ENCODE measurements at places on chromosomes 5 and 9. TPM values are rescaled to one million over a fixed set of nuclear protein-coding genes. Genes with fewer than 3 reads are reported as not detected.

- H3K27me3 ChIP-seq: no peaks in the 10 kb centered on the region
- no peak for DNase-seq
- peak overlapping the region; percentile 51 for H3K27ac ChIP-seq
- peaks cover 7% of the 10 kb centered on the region for H3K4me1 ChIP-seq
- no peaks in the 10 kb centered on the region for H3K36me3 ChIP-seq
- H3K4me3 ChIP-seq: no peak overlapping the region
Observed at GRCh38 chr5:150763023-150763769, 4.4 kb upstream of the DCTN4 start.

DNA sequence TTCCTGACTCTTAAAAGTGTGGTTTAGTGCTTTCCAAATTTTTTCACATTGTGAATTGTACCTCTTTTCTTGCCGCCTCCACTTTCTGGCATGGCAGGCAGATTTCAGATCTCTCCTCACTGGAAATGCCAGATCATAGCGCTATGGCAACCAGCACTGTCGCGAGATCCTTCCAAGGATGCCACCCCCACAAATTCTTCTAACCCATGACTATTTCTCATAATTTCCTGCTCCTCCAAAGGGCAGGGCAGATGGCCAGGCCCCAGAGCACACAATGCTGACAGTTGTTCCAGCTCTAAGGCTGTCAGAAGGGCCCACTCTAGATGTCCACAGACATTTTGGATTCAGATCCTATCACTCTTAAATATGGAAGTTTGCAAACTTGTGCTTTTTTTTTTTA lies 446.2 kb upstream of the RIOK2 start:
- H3K27ac ChIP-seq: peak overlapping the region; percentile 18
- no peaks in the 10 kb centered on the region for H3K27me3 ChIP-seq
- peaks cover 9% of the 10 kb centered on the region for H3K4me1 ChIP-seq
- no peak for DNase-seq

DNA sequence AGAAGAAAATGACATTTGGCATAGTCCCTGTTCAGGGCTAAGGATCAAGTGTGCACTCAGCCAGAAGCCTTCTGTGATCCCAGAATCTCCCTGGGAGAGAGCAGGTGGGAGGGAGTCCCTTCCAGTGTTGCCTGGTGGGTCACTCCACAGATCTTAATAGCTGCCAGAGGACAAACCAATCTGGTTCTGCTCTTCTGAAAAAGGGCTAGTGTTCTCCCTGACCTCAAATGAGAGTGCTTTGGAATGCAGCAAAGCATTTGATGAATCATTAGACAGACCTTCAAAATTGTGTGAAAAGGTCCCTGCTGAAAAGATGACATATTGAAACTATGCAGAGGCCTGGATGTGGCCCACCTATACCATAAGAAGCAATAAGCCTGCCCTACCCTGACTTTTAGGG lies 339.7 kb downstream of the TMEM232 start:
- no peak overlapping the region for H3K27ac ChIP-seq
- H3K27me3 ChIP-seq: no peaks in the 10 kb centered on the region
- DNase-seq: no peak

GRCh38 chr9:120756531-120756930 lies 36.7 kb downstream of the FBXW2 start:
- no peaks in the 10 kb centered on the region for H3K27me3 ChIP-seq
- H3K4me1 ChIP-seq: peaks cover 12% of the 10 kb centered on the region
- no peak overlapping the region for H3K27ac ChIP-seq
- DNase-seq: no peak

GRCh38 chr9:97688654-97689053 lies 8.5 kb downstream of the XPA start:
- H3K4me1 ChIP-seq: peaks cover 5% of the 10 kb centered on the region
- H3K4me3 ChIP-seq: no peak overlapping the region
- no peaks in the 10 kb centered on the region for H3K27me3 ChIP-seq

DNA sequence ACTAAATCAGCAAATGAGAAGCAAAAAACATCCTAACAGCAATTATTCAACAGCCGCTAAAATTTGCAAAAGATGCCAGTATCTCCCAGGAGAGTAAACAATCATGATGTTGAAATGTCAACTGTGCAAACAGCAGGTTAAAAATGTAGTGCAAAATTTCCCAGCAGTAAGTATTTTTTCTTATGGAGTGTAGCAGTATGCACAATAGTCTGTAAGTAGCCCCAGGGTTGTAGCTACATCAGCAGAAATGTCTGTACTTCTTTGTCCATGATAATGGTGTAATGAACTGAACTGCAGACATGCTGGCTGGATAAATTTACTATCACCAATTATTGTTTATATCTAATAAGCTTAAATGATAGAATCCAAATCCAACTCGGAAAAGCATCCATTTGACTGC lies 31.4 kb downstream of the GRIN3A start:
- H3K4me1 ChIP-seq: no peaks in the 10 kb centered on the region
- no peaks in the 10 kb centered on the region for H3K27me3 ChIP-seq
- H3K36me3 ChIP-seq: no peaks in the 10 kb centered on the region
- H3K27ac ChIP-seq: no peak overlapping the region
- DNase-seq: no peak
- H3K4me3 ChIP-seq: no peak overlapping the region

The DNAI1 gene
- total RNA-seq: not detected

The ACOT12 gene
- not detected for total RNA-seq

Data from esophagus muscularis mucosa (tissue), 4 donors.